Fibroblast of skin of right biceps (primary cell): ENCODE measurements at places on chromosomes 13 and 19.

DNA sequence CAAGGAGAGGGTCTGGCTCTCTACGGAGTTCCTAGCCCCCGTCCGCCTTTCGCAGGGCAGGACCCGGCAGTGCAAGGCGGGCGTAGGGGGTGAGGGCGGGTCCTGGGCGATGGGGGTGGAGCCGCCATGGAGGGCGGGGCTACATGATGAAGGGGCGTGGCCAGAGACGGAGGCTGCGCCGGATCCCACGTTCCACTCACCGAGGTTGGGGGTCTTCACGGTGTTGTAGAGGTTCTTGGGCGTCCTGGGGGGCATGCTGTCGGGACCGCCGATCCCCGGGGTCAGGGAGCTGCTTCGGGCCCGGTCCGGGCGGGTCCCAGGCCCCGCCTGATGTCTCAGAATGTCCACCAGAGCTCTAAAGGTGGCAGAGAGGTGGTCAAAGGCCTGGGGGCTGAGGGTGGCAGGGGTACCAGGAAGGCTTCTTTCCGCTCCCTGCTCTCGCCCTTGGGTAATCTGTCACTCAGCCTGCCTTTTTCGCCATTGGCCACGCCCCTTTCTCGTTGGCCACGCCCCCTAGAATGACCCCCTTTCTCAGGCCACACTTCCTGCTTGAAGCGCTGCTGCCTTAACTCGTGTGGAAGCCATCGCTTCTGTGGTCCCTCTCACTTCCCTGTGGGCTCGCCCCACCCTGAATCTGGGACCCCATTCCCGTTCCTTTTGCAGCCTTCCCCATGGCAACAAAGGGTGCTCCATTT lies 2.5 kb downstream of the SHISA7 start:
- no peak for DNase-seq

DNA sequence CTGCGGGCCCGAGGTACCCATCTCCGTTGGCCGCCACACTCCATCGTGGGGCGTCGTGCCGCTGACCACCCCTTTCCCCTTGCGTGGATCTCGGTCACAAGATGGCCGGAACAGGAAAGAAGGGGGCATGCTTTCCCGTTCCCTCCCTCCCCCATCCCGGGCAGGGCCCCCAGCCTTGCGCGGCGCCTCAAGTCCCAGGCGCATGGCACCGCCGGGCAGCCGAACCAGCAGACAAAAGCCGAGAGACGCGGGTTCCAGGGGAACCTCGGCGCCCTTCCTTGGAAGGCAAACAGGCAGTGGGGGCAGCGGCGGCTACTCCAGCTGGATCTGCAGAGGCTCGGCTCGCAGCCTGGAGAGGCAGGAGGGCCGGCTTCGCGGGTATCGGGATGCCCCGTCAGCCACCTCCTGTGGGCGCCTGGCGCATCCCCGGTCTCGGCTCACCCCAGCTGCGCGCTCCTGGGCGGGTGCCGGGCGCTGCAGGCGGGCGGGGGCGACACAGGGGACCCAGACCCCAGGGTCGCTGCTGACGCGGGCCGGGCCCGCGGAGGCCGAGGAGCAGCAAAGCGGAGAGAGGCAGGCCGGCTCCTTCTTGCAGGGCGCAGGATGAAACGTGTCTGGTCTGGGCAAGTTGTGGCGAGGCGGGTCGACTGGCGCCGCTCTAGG lies 439 bp downstream of the DZIP1 start:
- peak; percentile 44 for DNase-seq

DNA sequence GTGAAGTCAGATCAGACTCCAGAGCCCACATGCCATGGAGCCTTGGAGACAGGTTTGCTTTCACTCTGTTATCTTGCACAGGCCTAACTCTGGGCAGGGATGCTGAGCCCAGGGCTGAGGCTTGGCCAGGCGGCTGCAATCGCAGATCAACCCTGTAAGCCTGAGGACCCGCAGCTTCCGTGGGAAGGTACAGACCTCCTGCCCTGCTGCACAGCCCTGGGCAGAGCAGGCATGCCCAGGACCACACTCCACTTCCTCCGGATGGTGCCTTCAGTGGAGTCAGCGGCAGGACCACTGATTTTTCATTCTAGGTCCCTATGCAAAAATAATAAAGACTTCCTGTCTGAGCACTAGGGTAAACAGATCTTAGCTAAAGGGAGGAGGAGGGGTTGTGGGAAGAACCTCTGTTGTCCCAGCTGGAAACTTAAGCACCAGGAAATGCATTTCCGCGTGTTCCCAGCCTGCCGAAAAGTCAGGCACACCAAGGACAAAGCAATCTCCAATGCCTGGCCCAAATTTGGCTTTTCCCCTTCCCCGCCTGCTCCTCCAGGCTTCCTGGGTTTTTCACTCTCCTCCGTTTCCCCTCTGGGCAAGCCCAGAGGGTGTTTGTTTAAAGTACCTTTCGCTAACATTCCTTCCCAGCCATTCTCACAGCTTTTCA lies 87.3 kb downstream of the KCTD15 start:
- DNase-seq, result no peak

DNA sequence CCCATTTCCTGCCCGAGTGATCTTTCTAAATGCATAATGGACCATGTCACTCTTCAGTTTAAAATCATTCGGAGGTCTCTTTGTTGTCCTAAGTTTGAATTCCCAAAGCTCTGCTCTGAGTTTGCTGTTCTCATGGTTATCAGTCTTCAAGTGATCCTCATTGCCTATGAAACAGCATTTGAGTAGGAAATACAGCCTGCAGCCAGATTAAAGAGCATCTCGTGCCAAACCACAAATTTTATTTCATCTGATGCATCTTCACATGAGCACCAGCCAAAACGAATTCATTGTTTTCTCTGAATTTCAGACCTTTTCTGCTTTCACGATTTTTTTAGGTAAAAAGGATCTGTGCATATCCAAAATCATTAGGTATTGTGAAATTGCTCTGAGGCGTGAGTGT lies 299.6 kb downstream of the TDRD3 start:
- DNase-seq, result no peak

DNA sequence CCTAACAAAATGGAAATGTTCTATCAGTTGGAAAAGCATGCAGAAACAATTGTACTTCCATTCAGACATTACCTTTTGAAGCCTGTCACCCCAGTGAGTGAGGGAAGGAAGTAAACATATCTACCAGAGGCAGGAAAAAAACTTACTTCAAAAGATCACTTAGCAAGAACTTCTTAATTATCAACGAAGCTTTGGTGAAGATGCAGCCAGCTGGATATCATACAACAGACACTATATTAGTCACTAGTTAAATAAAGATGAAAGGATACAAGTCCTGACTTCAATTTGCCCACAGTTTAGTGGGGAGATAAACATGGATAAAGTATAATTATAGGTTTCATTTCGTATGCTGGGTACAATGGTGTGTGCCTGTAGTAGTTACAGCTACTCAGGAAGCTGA lies 148.8 kb downstream of the TNFRSF19 start:
- no peak for DNase-seq

DNA sequence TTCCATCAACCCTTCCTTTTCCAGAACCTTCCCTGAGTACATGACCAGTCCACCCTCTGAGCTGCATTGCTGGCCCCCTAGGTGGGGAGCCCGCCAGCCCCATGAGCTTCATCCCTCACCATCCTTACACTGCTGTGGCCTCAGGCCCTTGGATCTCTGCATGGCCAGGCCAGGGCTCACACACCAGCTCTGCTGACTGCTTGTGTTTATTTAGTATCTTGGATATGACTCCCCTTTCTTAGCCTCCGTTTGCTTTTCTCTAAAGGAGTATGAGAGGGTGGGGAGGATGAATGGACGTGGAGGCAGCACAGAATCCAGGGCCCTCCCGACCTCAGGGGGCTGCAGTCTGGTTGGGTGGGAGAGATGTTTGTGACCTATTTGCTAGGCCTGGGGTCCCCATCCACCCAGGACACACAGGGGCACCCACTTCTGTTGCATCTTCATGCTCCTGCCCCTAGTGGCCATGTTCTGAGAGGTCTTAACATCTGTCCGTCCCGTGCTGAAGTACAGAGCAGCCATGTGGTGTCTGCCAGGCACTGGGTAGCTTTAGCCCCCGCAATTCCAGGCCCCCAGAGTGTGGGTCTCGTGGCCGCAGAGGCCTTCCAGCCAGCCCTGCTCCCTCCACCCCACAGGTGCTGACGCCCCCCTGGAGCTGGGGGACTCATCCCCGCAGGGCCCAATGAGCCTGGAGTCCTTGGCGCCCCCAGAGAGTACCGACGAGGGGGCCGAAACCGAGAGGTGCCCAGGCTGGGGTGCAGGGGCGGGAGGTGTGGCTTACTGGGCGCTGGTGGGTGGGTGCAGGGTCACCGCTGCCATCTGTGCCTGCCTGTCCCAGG lies 13.0 kb downstream of the ARHGEF1 start:
- no peak for DNase-seq

- DNase-seq, result peak; percentile 21
Observed at GRCh38 chr19:55459950-55460657, 1.3 kb downstream of the ISOC2 start.

DNA sequence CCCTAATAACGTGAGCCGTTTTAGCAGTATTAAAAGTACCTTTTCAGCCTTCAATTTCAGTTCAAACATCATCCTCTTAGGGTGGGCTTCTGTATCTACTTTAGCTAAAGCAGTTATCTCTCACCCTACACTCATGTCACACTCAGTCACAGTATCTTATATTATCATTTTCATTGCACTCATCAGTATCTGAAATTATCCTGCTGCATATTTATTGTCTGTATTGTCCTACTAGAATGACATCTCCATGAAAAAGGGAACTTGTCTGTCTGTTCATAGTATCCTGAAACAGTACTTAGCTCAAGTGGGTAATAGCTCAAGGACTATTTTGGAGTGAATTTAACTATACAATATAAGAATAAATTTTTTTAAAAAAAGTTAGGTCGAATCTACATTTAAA lies 19.9 kb upstream of the RFC3 start:
- DNase-seq, result no peak

DNA sequence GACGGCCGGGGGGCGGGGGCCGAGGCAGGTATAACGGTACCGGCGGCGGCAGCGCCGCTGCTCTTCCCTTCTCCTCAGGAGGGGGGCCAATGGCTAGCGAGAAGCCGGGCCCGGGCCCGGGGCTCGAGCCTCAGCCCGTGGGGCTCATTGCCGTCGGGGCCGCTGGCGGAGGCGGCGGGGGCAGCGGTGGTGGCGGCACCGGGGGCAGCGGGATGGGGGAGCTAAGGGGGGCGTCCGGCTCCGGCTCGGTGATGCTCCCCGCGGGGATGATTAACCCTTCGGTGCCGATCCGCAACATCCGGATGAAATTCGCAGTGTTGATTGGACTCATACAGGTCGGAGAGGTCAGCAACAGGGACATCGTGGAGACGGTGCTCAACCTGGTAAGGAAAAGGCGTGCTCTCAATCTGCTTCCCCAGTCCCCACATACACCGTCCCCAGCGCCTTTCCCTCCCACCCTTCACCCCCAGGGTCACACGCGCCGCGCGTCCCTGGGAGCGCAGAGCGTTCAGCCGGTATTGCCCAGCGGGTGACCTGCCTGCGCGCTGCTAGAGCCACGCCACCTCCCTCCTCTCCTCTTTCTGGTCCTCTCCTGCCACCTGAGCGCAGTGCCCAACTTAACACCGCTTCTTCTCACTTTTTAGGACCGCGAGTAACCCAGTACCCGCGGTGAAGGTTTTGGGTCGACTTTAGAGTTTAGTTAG lies 814 bp downstream of the NBEA start:
- DNase-seq, result no peak
